Activated CD4-positive, alpha-beta T cell treated with anti-CD3 and anti-CD28 coated beads for 24 hours (primary cell): ENCODE measurements at places on chromosomes 3 and 15.

DNA sequence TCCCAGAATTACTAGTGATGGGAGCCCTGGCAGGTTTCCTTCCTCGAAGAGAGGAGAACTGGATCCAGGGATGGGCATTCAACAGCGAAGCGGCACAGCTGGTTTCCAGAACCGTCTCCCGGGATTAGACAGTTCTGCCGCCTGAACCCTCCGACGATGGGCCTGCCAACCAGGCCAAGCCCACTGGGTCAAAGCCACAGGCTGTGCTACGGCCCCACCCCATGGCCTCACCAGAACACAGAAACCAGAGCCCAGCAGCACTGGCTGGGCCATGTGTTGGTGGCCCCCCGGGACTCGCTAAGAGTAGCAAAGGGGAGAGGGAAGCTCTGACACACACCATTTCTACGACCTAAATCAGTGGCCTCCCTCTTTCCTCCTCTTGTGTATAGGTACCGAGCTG, 2.2 kb downstream of the C15orf62 start:
- no peak for DNase-seq

- no peak for DNase-seq
Measured at GRCh38 chr15:81480645-81481053, 106.6 kb upstream of the TMC3 start.

DNA sequence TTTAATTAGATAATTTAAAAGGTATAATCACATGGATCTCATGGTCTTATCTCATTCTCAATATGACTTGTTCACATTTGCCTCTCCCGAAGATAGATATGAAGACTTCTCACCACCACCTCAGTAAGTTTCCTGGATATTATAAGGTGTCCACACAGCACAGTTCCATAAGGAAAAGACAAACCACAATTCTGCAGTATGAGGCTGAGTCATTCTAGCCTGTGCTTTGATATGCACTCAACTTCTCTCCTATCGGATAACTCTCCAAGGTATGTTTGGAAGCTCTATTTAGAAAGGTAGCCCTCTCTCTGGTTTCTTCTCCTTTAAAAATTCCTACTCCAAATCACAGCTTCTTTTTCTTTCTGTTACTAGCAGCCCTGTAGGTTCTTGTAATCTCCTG, 612.8 kb downstream of the ZPLD1 start:
- no peak for DNase-seq

- no peak for DNase-seq
Measured at GRCh38 chr15:25608926-25609325, 170.1 kb upstream of the UBE3A start.

- DNase-seq, result no peak
Measured at GRCh38 chr3:58746758-58747157, 80.2 kb upstream of the FAM3D start.

GRCh38 chr3:72544239-72544638, 304.0 kb downstream of the SHQ1 start:
- DNase-seq, result no peak

DNA sequence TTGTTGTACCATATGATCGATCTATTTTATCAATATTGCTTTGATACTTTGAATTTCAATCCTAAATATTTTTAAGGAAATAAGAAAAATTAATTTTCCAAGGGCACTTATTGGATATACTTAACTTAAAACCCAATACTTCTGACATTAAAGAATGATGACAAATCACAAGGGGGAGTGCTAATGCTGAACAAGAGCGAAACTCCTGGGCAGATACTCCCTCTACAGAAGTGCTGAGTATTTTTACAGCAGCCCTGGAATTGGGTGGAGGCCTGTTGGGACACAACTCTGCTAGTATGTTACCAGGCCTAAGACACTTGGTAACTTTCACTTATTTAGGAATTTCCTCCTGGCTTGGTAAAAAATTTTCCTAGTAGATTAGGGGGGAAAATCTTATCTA, 46.2 kb downstream of the DENND6A start:
- DNase-seq, result no peak
